ENCODE measurements at places on chromosomes 2 and 18. TPM values are rescaled to one million over a fixed set of nuclear protein-coding genes. Genes with fewer than 3 reads are reported as not detected.

The REEP1 gene
- 0.11 TPM for total RNA-seq

The ANKRD36 gene
- 15.3 TPM for total RNA-seq

The CIB4 gene
- total RNA-seq = not detected

The CREG2 gene
- total RNA-seq = not detected

The CSRNP3 gene
- total RNA-seq = 0.21 TPM

The DSG1 gene
- total RNA-seq = 3.9 TPM

The NCKAP1 gene
- 1.3 TPM for total RNA-seq

The LDLRAD4 gene
- total RNA-seq = 12.8 TPM

DNA sequence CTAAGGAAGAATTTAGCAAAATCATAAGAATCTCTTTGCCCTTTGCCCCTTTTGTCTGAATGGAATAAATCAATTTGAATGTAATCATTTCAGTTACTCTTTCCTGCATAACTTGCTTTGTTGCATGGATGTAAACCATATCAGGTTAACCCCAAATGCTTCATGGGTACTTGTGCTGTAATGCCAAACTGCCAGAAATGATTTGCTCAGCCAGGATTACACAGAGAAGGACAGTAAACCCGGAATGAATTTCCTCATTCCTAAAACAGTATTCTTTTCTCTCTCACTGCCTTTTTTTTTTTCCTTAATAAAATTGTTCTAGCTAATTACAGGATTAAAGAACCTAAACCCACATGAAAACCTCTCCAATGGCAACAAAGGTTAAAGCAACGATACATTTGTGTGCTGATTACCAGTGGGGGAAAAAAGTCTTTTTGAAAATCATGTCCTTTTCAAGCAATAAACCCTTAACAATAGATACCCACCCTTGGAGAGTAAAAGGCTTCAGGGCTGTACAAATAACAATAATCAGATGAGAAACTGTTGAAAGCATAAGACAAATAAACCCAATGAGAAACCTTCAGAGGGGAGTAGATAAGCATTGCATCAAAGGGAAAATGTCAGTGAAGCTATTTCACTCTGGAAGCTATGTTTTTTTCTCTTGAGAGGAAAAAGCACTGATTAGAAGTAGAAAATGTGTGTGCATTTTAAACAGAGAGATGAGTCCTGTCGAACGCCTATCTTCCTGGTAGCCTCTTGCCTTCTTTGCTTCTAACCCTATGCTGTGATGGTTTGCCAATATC, 275.3 kb downstream of the CDH2 start:
- DNase-seq = no peak

- DNase-seq = no peak
Measured at GRCh38 chr2:18514526-18515461, 45.7 kb downstream of the RDH14 start.

GRCh38 chr2:235191978-235192377, 240.2 kb downstream of the SH3BP4 start:
- DNase-seq = no peak

GRCh38 chr2:32798829-32799228, 147.9 kb upstream of the LTBP1 start:
- DNase-seq = no peak

GRCh38 chr18:35953688-35954087, 18.8 kb upstream of the RMP24 start:
- DNase-seq = no peak

DNA sequence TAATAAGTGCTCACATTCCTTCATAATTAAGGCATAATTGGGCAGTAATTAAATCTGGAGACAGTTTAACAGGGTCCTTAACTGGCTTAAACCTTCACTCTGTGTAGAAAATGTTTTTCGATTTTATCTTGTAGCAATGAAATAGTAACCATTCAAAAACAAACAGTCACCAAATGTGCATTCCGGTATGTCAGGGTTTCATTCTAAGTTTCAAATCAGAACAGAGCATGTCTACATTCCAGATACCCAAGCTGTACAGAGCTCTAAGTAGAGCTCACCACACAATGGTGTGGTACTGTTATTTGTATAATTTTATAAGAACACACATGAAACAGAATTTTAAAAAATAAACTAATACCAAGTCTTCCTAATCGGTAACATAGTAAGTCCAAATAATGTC, 52.6 kb downstream of the SMAD2 start:
- no peak for DNase-seq

DNA sequence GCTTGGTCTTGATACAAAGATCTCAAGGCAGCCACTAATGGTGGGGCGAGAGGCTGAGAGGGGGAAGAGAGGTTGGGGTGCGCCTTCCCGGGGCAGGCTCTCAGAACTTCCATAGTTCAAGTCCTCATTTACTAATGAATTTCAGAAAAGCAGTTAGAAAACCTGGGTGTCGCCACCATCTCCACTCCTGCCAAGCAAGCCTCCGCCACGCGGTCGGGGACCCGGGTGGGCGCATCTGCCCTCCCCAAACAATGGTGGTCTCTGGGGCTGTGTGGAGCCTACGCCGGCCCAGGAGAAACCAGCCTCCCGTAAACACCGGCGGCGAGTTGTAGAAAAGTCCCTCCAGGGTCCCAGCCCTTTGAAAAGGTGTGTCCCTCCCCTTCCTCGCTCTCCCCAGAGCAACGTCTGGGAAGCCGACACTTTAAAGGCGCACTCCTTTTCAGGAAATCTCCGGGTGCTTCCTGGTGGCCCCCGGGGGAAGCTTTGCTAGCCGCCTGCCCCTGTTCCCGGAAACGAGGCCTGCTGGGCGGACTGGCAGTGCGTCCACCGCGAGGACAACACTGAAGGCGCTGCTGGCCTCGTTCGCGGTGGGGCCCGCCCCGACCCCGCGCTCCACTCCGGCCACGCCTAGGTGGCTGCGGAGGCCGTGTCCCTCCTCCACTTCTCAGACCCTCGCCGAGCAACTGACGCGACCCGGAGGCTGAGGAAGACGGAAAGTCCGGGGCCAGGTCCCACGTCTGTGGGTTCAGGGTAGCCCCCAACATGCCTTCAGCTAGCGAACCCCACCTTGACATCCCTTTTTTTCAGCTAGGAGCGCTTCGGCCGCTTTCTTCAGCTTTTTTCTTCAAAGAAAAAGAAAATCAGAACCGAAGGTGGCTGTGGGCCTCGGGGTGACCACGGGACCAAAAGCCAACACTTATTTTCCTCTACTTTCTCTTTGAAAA, 16.8 kb downstream of the EVX2 start:
- DNase-seq = no peak

DNA sequence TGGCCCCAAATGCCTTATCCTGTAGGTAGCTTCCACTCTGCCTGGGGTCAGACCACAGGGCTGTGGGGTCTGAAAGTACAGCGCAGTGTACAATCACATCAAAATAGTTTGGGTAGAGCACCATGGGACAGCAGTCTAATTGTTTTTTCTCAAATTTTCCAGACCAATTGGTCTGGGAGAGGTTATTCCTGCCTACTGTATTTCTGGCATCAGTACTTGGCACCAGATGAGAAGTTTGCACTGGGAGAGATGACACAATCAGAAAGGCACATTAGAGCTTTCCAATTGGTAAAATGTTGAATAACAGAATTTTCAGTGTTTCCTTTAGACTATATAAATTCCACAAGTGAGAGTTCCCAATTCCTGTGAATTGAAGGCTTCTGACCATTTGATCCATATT, 30.9 kb upstream of the LRRTM1 start:
- DNase-seq = no peak

DNA sequence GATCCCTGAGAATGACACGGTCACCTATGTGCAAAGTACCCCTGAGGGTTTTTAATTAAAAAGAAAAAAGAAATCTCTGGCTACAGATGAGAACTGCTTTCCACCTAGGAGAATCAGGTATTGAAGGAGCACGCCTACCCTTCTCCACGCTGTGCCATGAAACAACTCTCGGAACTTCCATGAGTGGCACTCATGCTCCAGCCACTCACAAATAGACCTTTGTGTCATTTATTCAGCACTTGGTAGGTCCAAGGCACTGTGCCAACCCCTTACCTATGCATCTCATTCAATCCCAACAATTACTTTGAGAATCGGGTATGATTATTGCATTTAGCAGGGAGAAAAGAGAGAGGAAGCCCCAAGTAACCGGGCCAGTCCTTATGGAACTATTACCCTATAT, 44.9 kb upstream of the TTC39C start:
- DNase-seq = no peak

DNA sequence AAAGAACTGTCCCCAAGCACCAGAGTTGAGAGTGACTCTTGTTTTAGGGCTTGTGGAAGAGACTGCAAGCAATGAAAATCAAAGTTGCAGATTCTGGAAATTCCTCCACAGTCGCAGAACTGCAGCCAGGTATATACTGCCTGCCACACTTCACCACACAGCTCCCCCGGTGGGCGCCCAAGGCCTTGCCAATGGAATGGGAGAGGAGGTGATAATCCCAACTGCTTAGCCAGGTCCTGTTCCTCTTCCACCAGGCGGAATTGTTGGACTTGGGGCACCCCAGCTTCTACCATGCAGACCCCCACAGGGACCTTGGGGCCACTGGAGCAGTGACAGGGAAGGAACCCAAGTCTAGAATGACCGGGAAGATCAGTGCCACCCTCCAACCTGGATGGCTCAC, 4.8 kb upstream of the PDIA6 start:
- no peak for DNase-seq

- no peak for DNase-seq
Measured at GRCh38 chr2:84980263-84980983, 9.5 kb downstream of the KCMF1 start.

GRCh38 chr2:19573784-19574183, 215.4 kb upstream of the OSR1 start:
- DNase-seq = no peak

- DNase-seq = no peak
Measured at GRCh38 chr2:99881901-99882591, 260.3 kb downstream of the AFF3 start.

GRCh38 chr2:119488245-119489214, 35.8 kb downstream of the SCTR start:
- DNase-seq = no peak

- peak; percentile 38 for DNase-seq
Measured at GRCh38 chr2:215567504-215567903, 131.6 kb upstream of the FN1 start.

- DNase-seq = no peak
Measured at GRCh38 chr2:8132351-8132831, 549.5 kb upstream of the ID2 start.

DNA sequence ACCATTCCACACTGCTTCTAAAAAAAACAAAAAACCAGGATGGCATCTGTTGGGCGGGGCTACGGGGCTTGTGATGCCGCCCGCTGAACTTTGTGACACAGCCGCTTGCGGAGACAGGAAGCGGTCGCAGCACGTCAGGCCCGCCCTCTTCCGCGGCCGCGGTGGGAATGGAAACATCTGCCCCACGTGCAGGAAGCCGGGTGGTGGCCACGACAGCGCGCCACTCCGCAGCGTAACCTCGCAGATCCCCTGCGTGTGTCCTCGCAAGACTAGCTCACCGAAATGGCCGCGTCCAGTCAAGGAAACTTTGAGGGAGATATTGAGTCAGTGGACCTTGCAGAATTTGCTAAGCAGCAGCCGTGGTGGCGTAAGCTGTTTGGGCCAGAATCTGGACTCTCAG, 168.5 kb downstream of the SUCLG1 start:
- no peak for DNase-seq

DNA sequence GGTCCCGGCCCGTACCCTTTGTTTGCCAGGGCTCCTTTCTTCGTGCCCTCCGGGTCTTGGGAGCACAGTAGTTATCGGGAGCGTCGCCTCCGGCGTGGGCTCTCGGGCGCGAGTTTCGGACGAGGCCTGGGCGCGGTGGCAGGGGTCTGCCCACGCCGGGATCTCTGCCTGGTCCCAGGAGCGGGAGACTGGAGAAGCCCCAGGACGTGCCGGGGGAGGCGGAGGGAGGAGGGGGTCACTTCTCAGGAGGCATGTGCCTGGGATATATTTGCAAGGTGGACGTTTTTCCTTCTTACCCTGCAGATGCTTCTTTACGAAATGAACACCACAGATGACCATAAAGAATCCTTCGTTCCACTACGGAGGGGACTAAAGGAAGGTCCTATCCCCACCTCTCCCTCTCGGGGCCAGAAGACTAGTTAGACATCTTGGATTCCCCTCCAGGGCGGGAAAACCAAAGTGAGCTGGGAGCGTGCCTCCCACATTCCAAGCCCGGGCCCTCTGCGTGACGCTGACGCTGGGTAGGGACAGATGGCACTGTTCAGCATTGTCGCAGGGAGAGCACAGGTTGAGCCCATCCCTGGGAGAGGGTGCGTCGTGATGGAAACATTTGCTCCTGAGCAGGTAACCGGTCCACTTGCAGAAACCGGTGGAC, 483 bp upstream of the FHL2 start:
- no peak for DNase-seq

- no peak for DNase-seq
Measured at GRCh38 chr2:100606332-100606725, 43.5 kb downstream of the PDCL3 start.

- no peak for DNase-seq
Measured at GRCh38 chr2:98043101-98043500, 43.9 kb upstream of the VWA3B start.

GRCh38 chr18:21272016-21272579, 30.1 kb downstream of the GREB1L start:
- DNase-seq = no peak

DNA sequence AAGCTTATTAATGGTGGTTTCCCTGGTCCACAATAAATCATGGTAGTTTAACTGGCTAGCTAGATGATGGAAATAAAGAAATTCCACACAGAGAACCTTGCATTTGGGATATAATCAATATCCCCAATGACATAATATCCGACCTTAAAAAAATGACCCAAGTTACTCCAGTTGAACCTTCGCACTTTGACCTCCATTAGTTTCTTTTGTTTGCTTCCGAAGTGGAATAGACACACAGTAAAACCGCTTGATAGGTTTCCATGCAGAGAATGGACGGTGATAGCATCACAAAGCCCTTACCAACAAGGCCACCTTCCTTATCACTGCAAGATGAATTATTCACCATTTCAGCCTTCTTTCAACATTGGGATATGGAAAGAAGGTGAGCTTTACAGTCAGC, 1966.1 kb upstream of the CELF4 start:
- DNase-seq = no peak

DNA sequence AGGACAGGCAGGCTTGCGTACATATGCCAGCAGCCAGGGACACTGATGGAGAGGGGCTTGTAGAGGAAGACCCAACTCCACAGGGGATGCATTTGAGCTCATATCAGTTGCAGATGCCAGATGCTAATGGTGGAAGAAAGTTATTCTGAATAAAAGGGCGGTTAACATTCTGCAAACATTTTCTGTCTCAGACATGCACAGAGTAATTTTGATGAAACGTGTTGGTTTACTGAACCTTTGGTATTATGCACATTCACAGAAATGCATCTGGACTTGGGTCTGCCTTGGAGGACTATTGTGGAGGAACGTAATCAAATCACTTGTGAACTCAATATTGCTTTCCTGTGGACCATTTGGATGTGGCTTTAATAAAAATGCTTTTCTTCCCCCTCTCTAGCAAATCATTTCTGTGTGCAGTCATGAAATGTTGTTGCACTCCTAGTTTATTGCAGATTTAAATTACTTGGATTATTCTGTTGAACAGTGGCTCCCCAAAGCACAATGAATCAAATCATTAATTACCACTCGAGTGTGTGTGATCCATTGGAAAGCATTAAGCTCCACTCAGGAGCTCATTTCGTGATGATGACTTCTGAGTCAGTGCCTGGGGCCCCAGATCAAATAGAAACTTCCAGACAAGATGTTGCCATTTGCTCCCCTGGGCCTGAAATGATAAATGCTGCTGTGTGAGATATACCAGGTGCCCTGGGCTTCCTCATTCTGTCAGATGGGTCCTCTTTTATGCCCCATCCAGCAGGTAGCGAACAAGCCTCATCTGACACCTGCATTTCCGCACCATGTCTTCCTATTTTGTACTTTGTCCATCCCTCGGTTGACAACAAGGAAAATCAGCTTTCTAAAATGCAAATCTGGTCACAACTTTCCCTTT, 697.0 kb upstream of the HS6ST1 start:
- DNase-seq = no peak

GRCh38 chr2:181313845-181314244, 143.3 kb upstream of the ITGA4 start:
- DNase-seq = no peak
